GF-D8 (cell line): ENCODE measurements at places on chromosomes 11 and 22.
A peak's percentile ranks its signal among the peaks of the same experiment; 100 is the strongest.

GRCh38 chr11:692824-693414, 2.1 kb downstream of the DEAF1 start:
- no peak for DNase-seq

GRCh38 chr22:38802671-38803121, 8.8 kb upstream of the DNAL4 start:
- DNase-seq = no peak

DNA sequence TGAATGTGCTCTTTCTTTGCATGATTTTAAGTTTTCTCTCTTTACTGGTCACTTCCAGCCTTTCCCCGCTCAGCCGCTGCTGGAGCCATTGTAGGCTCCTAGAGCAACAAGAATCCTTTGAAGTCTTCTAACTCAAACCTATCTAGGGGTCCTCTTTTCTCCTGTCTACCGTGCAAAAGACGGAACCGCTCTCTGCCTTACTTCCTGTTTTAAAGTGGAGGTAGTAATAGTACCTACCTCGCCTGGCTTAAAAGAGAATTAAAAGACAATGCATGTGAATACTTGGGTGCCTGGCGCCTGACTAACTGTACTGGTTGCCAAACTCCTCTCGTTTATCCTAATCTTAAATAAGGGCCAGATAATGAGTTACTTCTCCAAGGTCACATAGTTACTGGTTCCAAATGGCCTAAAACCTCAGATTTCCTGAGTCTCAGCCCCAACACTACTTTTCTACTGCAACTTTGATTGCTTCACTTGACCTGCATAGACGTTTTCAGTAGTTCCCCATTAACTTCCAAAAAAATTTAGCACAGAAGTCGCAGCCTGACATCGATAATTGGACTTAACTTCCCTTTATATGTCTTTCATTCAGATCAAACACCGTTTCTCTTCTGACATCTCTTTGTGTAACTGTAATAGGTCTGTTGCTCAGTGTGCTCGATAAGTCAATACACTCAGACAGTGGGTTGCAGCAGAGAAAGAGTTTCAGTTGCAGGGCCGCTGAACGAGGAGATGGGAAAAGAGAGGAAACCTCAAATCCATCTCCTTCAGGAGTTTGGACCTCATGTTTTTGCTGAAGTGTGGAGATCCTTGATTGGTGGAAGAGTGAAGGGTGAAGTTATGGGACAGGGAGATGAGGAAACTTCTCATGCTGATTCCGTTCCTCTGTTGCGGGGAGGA, 891 bp downstream of the SAMM50 start:
- DNase-seq = peak; percentile 49

GRCh38 chr11:70173018-70173417, 30.1 kb upstream of the FADD start:
- no peak for DNase-seq

- DNase-seq = no peak
These were observed 22.7 kb upstream of the CD44 start for GRCh38 chr11:35116245-35116644.

- DNase-seq = peak; percentile 82
These were observed 15.7 kb downstream of the CRTAM start for GRCh38 chr11:122853971-122854446.

- no peak for DNase-seq
These were observed 10.5 kb downstream of the EHD1 start for GRCh38 chr11:64867748-64868462.

DNA sequence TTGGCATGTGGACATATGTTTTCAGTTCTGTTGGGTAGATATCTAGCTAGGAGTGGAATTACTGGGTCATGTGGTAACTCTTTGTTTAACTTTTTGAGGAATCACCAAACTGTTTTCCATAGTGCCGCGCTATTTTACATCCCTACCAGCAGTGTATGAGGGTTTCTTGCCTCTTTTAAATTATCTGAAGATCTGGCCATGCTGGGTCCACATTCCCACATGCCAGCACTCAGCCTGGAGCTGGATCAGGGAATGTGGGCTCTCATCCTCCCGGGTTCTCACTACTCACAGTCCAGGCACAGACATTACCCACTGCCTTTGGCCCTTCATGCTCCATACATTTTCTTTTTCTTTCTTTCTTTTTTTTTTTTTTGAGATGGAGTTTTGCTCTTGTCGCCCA, 44.6 kb downstream of the RBX1 start:
- DNase-seq = no peak

- DNase-seq = no peak
These were observed 404.6 kb downstream of the TBC1D22A start for GRCh38 chr22:47167056-47167455.

DNA sequence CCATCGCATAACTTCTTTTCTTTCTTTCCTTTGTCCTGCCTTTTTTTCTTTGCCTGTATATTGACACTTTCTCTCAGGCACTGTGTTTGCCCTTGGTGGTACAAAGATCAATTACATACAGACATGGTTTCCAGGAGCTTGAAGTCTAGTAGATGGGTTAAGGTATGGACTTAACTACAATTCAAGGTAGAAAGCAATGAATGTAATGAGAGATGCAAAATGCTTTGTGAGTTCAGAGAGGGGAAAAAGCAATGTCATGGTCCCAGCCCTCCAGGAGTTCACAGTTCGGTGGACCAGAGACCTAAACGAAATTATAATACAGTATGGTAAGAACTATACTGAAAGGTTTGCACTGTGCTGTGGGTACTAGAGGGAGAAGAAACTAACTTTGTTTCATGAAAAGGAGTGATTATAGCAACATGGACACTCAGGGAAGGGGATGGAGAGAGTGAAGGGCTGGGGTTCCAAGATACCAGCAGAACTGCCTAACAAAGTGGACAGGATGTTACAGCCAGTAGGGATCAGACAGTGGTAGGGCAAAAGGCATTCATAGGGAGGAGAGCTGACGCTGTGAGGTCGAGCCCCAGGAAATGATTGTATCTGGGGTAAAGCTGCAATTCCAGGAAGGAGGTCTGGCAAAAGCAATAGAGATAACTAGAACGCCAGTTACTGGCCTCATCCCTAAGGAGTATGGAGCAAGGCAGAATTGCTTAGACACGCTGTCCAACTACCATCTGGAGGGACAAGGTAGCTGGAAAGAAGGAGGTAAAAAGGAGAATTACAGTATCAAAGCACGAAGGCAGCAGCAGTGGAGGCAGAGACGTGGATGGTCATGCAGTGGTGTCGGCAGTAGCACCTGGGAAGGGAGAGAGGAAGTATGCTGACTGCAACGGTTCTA, 158.3 kb upstream of the MTMR2 start:
- no peak for DNase-seq

DNA sequence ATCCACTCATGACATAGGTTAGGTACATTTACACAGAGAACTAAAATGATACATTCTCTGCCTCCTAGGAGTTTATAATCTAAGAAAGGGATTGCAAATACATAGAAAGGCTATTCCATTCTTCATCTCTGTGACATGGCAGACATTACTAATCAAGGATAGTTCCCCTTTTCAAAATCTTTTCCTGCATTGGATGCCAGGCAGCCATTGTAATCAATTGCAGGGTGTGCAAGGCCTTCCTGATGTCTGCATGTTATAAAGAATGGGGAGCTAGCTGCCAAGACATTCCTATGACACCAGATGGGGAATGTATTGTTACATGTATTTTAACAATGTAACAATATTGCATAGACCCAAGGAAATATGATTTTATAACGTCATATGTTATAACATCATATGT, 82.0 kb downstream of the KIRREL3 start:
- DNase-seq = no peak

DNA sequence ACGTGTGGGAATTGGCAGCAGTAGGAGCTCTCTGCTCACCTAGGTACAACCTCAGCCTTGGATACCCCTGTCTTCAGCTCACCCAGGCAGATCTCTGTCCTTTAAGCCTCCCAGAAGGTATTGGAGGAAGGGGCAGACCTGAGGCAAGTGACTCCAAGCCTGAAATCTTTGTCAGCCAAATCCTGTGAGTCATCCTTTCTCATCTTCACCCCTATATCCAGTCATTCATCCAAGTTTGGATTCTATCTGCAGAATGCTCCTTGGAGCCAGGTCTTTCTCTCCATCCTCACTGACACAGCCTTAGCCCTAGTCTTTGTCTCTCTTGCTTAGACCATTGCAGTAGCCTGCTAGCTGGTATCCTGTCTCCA, 10.4 kb upstream of the THY1 start:
- no peak for DNase-seq

DNA sequence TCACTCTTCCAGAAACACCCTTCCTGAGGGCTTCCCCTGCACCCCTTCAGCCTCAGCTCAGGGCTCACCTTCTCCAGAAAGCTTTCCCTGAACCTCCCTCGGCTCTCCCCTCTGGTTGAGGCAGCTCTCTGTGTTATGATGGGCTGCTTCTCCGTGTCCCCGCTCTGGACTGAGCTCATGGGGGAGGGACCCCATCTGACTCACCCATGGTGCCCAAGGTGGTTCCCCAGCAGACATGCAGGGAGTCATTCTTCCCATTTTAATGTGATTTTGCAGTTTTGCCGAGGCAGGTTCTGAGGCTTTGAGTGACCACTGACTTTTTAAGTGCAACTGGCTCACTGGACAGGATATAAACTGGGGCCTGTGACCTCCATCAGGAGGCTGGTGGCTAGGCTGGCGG, 495.1 kb downstream of the TBC1D22A start:
- DNase-seq = no peak

- no peak for DNase-seq
These were observed 20.6 kb downstream of the MSANTD4 start for GRCh38 chr11:106001304-106002012.

- no peak for DNase-seq
These were observed 111.6 kb upstream of the BMAL1 start for GRCh38 chr11:13166036-13166435.
